ENCODE measurements at places on chromosomes 6 and 20.
A peak's percentile ranks its signal among the peaks of the same experiment; 100 is the strongest.

DNA sequence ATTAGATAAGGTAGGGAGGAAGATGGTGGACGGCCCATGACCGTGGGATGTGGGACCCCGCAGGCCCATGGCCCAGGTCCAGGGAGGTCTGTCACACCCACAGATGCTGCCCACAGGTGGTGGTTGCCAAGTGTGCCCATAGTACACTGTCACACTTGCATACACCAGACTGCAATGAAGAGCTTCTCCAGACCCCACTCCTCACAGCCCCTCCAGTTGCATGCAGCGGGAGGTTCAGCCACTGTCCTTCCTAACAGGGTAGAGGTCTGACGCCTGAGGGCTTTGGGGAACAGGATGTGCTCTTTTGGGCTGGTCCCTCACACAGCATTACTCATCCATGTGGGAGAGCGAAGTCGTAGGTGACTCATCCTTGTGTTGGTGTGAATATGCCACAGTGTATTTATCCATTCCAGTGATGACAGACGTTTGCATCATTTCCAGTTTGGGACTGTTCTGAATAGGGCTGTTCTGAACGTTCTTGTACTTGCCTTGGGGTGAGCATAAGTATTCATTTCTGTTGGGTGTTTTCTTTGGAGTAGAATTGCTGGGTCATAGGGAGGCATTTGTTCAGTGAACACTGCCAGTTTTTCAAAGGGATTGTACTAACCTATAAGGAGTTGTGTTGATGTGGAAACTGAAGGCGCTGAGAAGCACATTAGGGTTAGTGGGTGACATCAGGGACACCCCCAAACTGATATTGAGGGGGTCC lies 10.1 kb upstream of the PYGB start:
- DNase-seq, result peak; percentile 84

DNA sequence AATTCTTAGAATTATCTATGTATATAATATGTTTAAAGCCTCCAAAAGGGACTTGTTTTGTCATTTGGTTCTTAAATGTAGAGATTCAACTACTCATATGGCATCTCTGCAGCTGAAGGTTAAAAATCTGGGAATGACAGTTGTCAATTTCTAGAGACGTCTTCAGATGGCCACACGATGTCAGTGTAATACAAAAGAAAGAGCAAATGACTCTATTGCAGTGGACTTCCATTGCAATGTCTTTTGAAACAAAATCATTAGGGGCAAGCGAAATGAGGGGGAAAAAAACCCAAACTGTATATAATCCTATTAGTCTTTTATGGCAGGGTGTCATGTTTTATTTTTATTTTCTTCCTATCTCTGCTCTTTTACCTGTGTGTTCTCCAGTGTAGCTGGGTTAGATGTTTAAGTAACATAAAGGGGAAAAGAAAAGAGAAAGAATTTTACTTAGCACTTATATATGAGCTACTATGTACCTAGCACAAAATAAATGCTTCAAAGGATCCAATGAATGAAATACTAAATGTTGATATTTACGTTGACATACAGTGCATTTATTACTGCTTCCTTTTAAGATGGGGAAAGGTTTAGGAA lies 26.2 kb downstream of the CCN2 start:
- DNase-seq, result no peak

DNA sequence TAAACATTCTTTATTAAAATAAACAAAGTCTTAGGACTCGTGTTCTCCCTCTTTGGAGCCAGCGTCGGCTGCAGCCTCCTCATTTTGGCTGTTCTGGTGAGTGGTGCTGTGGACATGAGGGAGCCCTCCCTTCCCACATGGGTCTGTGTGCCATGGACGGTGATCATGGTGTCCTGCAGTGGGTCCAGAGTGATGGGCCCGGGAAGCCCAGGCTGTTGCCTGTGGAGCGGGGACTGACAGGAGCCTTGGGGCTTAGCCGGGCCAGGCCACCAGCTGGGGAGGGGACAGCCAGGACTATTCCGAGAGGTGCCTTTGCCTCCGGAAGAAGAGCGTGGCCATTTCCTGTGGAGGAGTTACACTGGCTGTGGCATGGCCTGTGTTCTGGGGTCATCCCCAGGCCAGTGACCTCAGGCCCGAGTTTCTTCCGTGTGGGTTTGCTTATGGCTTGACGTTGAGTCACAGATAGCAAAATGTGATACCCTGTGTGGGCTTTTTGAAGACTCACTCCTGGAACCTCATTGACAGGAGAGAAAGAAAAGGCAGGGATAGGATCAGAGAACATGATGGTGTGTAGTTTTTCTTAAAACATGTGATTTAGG lies 153.4 kb downstream of the DTNBP1 start:
- no peak for DNase-seq

DNA sequence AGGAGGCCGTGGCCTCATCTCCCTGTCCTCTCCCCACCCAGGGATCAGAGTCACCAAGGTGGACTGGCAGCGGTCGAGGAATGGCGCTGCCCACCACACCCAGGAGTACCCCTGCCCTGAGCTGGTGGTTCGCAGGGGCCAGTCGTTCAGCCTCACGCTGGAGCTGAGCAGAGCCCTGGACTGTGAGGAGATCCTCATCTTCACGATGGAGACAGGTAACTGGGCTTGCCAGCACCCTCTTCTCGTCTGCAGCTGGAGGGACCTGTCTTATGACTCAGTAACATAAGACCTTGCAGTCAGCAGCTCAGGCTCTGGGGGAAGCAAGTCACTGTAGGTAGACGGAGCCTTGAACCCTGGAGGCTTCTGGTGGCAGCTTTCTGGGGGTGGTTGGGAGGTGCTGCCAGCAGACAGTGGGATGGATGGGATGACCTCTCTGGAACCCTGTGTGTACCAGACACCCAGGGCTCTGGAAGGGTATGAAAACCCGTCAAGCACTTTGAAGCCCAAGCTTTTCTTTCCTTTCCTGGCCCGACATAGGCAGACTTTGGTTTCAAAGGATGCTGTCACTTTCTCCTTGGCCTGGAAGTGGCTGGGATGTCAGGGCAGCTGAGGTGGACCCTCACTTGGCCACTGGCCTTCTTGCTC lies 13.8 kb downstream of the TGM6 start:
- DNase-seq, result no peak

DNA sequence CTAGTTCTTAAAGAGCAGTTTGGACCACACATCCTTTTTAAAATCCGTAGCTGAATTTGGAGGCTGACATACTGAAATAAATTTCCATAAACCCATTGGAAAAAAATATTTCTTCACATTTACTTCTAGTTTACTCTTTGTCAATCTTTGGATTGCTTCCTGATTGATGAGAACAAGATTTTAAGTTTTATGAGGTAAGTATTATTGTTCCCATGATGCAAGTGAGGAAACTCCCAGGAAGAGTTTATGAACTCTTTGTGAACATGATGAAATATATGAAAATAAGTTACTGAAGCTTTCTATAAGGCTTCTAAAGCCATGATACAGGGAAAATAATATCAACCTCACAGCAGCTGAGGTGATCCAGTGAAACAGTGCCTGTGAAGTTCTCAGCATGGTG lies 320.0 kb downstream of the GJA1 start:
- no peak for DNase-seq

GRCh38 chr6:11309947-11310665 lies 77.6 kb upstream of the NEDD9 start:
- no peak for DNase-seq

- no peak for DNase-seq
These were observed 431 bp downstream of the LOC128125822 start for GRCh38 chr6:63572747-63573075.

DNA sequence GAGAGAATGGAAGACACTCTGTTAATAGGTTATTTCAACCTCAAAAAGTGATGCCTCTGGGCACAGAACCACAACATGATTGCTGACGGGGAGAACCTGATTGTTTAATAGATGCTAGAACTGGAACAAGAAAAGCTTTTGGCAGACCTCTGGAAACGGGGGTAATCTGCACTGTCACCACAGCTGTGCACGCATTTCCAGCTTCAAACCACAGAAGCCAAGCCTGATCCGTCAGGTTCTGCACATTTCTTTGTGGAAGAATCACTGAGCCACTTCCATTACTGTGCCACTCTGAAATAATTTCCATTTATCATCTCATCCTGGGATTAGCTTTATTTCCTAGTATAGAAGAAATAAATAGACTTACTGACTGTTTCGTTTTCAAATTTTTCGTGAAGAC lies 309.3 kb downstream of the FARS2 start:
- no peak for DNase-seq

DNA sequence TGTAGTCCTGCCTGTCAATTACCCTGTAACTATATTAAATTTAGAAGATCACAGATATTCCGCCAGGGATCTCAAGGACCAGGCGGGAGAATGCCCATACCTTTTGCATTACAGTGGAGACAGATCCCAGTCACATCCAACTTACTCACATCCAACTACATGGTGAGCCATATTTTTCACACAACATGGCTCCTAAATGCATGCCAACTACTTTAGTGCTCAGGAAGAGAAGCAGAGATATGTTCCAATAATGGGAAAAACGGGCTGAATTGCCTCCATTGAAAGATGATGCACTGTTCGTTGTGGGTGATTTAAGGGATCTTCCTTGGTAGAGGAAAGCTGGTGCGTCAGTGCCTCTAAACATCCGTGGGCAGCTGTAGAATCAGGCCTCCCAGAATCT lies 304.5 kb downstream of the CD83 start:
- DNase-seq, result no peak

DNA sequence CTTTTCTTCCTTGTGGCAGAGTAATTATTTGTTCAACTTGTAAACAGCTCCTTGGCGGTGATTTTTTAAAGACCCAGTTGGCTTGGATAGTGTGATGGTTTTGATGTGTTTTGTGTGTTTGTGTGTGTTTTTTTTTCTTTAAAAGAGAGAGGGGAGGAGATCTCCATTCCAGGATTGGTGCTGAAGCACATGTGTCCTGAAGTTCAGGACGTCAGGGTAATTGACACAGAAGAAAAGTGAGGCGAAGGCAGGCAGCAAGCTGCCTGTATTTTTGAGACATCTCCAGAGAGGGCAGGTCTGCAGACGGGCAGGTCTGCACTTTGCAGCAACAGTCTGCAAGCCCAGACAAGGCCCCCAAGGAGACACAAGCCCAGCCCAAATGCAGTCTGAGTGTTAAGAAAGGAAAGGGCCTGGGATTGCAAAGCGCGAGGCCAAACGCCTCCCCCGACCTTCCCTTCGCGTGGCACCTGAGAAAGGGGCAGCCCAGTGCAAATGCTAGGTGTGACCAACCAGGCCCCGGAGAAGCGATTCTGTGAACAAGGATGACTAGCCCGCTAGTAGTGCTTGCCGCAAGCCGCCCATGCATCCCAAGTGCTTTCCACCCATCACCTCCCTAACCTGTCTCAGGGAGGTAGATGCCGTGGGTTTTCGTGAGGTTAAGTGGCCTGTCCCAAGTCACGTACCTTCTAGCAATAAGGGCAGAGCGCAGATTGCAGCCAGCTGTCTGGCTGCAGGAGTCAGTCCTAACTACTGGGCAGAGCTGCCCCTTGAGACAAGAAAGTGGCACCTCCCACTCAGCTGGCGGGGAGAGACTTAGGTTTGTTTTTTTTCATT lies 230.5 kb downstream of the ZMYND8 start:
- no peak for DNase-seq

DNA sequence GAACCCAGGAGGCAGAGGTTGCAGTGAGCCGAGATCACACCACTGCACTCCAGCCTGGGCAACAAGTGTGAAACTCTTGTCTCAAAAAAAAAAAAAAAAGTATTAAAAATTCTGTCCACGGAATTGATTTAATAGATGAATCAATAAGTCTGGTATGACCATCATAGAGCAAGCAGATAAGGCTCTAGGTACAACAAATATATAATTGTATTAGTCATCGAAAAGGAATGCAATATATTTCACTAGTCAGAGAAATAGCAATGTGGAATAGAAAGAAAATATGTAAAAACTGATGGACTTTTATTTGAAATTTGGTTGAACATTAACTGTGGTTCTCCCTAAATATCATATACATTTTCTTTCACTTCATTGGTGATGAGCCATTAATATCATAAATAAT lies 476.8 kb upstream of the AGPAT4 start:
- DNase-seq, result no peak

DNA sequence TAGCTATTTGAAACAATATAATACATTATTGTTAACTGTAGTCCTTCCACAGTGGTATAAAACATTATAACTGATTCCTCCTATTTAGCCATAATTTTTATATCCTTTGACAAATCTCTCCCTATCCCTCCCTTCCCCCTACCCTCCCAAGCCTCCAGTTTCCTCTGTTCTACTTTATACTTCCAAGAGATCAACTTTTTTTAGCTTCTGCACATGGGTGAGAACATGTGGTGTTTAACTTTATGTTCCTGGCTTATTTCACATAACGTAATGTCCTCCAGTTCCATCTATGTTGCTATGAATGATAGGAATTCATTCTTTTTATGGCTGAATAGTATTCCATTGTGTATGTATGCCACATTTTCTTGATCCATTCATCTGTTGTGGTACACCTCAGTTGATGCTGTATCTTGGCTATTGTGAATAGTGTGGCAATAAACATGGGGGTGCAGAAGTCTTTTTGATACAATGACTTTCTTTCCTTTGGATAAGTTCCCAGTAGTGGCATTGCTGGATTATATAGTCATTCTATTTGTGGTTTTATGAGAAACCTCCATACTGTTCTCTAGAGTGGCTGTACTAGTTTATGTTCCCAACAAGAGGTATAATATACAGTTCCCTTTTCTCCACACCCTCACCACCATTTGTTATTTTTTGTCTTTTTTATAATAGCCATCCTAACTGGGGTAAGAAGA lies 205.0 kb downstream of the KCNQ5 start:
- no peak for DNase-seq

- no peak for DNase-seq
These were observed 92.8 kb upstream of the RNF217 start for GRCh38 chr6:124869416-124869815.

DNA sequence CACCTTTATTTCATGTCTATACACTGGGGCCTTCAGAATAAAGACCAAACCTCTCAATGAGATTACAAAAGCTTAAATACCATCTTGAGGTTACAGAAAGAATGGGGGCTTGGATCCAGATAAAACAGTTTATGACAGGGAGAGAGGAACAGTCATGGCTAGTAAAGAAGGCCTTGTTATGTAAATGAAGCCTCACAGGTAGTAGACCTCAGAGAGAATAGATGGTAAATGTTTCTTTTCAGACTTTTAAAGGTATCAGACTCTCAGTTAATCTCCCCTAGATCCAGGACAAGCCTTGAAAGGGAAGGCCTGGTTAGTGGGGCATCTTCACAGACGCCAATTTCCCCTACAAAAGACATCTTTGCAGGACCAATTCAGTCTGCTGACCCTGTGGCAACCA lies 1325.6 kb downstream of the HACE1 start:
- no peak for DNase-seq

DNA sequence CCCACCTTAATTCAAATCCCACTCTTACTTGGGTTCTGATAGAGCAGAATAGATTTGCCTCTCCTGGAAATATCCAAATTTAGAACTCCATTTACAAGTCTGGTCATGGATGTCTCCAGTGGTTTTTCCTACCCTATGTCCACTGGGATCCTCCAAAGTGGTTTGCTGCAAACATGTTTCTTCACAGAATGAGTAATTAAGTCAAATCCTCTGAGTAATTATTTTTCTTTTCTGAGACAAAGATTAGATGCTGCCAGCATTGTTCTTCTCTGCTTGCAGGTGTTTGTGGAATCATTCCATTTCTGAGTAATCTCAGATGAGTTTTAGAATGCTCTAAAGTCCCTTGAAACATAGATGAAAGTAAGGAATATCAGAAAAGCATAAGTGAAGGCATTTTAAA lies 21.9 kb downstream of the DTD1 start:
- no peak for DNase-seq

GRCh38 chr20:38272961-38273360 lies 12.4 kb upstream of the KIAA1755 start:
- no peak for DNase-seq

Measured in left cardiac atrium (tissue), 4 donors.